ENCODE measurements at places on chromosomes 2 and 18.
A peak's percentile ranks its signal among the peaks of the same experiment; 100 is the strongest.

- DNase-seq, result no peak
These were observed 104.5 kb downstream of the ZEB2 start for GRCh38 chr2:144415386-144415785.

- peak; percentile 97 for DNase-seq
These were observed 18.0 kb downstream of the SPEG start for GRCh38 chr2:219452361-219453317.

DNA sequence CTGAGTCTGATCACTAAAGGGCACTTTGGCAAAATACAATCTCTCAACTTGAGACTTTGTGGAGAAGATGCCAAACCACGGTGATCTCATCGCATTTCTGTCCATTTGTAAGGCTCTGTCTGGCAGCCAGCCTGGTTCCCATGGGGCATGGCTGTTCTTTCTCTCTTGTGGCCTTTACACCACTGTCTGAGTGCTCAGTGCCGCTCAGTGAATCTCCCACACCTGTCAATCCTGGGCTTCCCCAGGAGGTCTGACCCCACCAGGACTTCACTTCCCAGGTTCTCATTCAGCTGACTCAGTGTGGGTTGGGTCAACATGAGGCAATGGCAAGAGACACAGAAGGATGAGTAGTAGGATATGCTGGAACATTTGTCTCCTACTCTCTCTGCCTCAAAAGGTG, 96.8 kb upstream of the TRIB2 start:
- DNase-seq, result no peak

GRCh38 chr2:43109261-43109743, 117.1 kb downstream of the ZFP36L2 start:
- DNase-seq, result no peak

DNA sequence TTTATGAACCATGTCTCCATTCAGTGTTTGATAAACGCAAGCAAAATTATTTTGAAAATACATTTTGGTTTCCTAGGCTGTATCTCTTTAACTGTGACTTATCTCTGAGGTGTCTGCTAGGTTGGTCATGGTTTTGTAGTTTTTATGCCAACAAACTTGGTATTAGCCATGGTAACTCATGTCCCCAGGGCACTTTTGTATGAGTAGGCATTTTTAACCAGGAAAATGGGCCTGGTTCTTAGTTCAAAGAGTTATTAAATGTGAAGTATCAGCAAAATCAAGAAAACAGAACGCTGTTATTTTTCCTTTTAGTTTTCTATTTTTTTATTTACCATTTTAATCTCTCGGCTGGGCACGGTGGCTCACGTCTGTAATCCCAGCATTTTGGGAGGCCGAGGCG, 179.3 kb upstream of the LHCGR start:
- no peak for DNase-seq

GRCh38 chr2:216985658-216986141, 125.8 kb upstream of the TNP1 start:
- no peak for DNase-seq

DNA sequence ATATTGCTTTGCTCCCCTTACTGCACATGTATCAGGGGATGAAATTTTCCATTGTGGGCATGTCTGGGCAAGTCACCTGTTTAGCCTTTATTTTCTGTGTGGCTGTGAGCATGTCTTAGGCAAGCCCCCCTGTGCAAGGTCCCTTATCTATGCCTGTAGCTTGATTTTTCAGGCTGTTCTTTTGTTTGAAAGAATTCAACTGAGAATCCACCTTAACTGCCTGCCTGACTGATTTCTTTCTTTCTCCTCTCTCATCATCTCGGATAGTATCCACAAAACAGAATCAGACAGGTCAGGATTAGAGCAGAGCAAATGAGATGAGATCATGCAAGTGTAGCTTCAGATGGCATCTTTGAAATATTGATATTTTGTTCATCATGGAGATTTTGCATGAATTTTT, 1147.5 kb upstream of the ACVR2A start:
- no peak for DNase-seq

DNA sequence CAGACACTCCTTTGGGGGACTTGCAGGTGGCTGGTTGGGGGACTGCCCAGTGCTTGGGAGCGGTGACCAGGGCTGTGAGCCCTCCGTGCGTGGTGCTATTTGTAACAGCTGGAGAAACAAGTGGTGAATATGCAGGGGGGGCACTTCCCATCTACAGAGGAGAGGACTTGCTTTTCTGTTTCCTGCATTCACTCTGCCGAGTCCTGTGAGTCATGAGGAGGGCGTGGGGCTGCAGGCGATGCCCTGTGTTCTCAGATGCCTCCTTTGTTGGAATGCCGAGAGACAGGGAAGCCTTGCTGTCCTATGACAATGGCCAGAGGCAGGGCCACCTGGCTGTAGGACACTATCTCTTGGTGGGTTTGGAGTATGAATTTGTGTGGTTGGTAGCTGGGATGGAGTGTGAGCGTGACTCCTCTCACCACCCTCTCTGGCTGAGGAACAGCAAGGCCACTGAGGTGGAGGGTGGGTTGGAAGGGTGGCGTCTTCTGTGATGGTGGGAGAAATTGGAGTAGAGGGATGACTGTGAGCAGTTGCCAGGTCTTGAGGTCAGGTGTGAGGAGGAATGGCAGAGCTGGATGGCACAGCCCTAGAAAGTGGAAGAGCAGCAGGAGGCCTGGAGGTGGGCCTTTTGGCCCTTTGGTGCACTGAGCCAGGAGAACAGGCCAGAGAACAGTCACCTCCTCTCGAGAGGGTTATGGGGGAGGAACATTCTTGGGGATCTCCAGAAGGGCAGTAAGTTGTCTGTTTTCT, 24.3 kb downstream of the FHOD3 start:
- no peak for DNase-seq

DNA sequence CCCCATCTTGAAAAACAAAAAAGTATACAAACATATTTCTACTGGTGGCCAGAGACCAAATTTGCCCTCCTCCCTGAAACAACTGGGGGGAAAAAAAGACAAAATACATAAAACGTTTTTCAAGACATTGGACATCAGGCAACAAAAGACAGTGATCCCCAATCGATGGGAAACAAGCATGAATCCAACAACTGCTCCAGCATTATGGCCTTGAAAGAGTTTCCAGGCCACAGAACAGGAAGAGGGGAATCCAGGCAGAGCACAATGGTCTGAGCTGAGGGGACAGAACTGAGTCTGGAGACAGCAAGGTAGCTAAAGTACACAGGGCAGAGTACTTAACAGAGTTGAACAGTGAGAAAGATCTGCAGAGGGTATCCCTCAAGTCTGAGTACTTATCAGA, 4.4 kb downstream of the CCDC88A start:
- DNase-seq, result no peak

- peak; percentile 6 for DNase-seq
These were observed 63.6 kb downstream of the CIB4 start for GRCh38 chr2:26577442-26578112.

DNA sequence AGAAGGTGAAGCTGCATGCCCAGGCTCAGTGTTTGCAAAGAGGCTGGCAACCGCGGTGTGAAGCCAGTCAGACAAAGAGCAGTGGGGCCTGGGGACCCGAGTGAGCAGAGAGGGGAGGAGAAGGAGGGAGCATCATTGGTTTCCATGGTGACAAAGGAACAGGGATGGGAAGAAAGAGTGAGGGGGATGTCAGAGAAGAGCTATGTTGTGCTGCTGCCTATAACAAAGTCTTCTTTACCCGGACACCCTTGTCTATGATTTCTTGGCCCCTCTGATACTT, 14.5 kb downstream of the TMEM247 start:
- DNase-seq, result no peak

DNA sequence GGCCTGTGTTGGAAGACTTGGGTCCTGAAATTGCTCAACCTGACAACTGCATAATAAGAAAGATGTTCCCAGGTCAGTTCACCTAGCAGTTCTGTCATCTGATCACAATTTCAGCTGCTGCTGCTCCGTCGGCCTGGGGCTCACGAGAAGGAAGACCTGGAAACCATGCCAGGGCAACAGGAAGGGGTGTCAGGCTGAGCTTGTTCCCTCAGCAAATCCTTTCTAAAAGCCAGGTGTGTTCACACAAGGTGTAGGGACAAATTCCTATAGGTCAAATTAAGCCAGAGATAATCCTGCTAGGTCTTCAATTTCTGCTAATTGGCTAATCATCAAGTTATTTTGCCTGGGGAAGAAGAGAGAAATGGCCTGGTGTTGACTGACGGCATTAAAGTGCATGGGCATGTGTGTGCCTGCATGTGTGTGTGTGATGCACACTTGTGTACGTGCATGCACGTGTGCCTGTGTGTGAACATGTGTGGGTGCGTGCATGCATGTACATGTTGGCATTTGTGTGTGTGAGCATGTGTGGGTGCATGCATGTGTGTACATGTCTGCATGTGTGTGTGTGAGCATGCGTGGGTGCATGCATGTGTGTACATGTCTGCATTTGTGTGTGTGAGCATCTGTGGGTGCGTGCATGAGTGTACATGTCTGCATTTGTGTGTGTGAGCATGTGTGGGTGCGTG, 178.6 kb downstream of the TMEM18 start:
- DNase-seq, result no peak

DNA sequence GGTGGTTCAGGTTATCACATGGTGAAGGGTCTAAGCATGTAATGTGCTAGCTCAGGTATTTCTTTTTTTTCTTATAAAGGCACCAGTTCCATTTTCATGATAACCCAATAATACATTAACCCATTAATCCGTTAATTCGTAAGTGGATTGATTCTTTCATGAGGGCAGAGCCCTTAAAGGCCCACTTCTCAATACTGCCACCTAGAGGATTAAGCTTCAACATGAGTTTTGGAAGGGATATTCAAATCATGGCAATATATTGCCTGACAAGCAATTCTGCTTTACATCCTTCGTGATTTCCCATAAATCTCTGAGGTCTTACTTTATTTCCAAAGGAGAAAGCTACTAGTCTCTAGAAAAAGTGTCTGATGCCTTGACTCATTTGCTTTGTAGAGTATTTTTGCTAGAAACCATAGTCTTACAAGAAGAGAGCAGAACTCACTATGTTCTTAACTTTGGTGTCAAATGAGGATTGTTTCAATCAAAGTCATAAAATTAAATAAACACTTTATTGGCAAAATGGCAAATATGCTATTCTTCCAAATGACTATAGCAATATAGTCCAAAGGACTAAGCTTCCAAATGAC, 271.3 kb downstream of the KCNS3 start:
- DNase-seq, result peak; percentile 13

DNA sequence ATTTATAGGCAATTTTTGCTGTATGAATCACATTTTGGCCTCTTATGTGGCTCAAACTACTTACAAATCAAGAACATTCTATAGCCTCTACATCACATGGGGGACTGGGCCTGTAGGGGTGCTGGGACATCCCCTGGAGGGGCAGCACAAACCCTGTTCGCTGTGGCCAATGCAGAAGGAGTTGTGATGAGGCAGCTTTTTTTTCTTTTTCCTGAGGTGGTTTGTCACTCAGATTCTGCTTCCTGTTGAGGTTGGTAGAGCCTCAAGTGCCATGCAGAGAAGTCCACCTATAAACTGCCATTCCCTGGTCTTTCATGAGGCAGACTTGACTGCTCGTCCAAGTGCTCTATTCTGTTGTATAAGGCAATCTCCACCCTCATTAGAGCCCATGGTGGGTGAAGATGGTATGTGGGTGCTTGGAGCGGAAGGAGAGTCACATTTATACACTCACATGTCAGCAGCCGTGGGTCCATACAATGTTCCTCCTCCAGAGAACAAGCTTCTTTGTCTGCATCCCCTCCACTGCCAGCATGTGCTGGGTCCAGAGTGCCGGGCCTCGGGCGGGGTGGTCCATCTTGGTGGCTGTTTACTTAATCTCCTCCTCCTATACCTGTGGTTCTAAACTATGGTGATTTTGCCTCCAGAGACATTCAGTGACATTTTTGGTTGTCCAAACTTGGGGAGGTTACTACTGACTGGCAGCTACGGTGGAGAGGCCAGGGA, 120.3 kb downstream of the ACOXL start:
- DNase-seq, result no peak

- no peak for DNase-seq
These were observed 35.6 kb downstream of the EHBP1 start for GRCh38 chr2:62741127-62741526.

DNA sequence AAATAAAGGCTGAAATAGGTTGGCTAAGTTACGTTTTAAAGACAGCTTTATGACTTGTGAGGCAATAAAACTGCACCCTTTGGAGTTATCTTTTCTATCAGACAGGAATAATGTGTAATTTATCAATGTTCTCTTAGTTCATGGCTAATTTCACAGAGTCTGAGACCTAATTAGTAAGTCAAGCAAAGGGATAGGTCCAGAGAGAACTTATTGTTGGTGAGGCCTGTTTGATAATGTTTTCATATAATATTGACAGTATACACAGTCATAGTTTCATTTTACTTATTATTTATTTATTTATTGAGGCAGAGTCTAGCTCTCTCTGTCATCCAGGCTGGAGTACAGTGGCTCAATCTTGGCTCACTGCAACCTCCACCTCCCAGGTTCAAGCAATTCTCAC, 1.9 kb upstream of the IL36RN start:
- DNase-seq, result no peak

DNA sequence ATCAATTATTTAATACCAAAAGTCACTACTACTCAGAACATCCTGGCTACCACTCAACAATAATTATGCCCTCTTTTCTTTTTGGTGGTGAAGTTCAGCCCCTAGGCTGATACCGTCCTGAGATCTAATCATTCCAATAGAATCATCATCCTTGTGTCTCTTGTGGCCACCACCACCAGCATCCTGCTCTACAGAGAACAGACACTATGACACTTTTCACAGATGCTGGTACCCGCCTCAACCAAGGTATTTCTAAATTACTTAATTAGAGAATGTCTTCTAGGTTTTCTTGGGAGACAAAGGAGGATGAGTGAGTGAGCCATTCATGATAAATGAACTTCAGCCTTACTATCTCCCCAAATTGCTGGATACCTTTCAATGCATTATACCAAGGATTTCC, 60.0 kb downstream of the TDRD15 start:
- no peak for DNase-seq

DNA sequence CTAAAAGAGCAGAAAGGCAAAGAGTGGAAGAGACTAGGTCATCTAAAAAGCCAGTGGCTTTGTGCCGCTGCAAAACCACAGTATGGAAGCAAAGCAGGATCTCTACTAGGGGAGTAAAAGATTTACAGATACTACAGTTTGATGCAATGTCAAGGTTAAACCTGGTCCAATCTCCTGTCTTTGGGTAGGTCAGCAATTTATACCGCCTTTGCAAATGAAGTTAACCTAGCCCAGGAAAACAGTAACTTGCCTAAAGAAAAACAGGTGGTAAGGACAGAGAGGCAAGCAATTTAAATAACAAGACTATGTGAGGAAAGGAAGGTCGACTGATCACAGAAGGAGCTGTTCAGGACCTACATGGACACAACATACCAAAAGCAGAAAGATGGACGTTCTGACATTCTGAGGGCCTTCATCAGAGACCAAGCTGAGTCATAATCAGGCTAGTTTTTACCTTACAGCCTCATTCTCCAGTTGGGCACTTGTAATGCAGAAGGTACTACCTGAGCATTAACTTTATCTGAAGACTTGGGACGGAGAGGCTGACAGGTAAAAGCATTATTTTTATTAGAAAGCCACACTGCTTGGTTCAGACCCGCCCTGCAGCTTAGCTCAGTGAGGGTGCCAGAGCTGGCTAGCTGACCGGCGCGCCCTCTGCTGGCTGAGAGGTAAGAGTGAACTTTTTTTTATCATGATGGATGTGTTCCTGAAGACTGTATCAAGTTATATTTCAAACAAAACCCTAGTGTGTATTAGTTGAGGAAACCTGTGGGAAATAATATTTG, 15.9 kb downstream of the CDKL4 start:
- DNase-seq, result peak; percentile 12

GRCh38 chr18:6427286-6427685, 12.6 kb upstream of the L3MBTL4 start:
- DNase-seq, result no peak

- DNase-seq, result no peak
These were observed 494.5 kb upstream of the MAP2 start for GRCh38 chr2:208929139-208929864.

Measured in fibroblast of skin of left biceps (primary cell).